NCI-H187 (cell line): ENCODE measurements at places on chromosomes 11 and 22.

GRCh38 chr11:69541501-69542313 lies 60.2 kb downstream of the LINC01488 start:
- DNase-seq: no peak

- DNase-seq: no peak
Observed at GRCh38 chr11:250740-251299, 14.0 kb downstream of the PSMD13 start.

DNA sequence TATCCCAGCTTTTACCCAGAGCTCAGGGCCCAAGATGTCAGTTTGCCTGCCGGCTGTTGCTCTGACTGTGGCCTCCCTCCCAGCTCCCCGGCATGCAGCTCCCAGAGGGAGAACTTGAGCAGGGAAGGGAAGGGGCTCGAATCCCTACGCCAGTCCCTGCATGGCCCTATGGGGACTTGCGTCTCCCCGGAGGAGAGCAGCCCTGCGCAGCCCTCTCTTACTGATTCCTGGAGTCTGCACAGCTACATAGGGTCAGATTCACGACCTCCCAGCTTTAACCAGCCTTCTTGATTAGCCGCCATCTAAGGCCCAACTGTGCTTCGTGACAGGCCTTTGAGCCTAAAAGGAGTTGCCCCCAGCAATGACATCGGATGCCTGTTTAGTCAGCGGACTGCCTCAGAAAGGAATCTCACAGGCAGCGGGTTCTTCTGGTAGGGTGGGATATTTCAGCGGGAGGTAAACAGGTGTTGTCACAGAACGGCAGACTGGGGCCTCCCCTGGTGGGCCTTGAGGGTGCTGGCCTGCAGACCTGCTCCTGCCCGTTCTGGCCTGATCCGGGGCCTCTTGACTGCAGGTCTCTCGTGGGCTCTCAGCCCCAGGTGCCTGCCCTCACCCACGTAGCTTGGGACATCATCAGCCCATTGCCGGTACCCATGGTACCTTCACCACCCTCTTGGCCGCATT lies 43.8 kb upstream of the KCNQ1OT1 start:
- DNase-seq: no peak

DNA sequence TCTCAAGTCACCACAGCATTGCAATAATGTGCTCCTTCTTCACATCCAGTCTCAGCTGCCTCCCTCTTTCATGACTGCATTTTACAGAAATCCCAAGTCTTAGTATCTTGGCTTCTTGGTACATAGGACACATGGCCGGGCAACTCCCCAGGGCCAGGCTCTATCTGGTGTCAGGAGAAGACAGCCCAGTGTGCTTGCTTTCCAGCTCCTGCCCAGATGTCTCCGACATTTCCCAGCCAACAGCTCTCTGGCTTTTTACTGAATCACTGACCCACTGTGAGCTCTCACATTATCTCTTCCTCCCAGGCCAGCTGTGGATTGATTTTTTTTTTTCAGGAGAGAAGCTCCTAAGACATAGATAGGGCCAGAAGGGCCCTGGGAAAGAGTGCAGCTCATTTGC lies 346.0 kb upstream of the C11orf87 start:
- DNase-seq: no peak

GRCh38 chr11:127925475-127925874 lies 661.9 kb downstream of the ETS1 start:
- DNase-seq: no peak

GRCh38 chr11:110089617-110090282 lies 3.4 kb upstream of the ZC3H12C start:
- no peak for DNase-seq

DNA sequence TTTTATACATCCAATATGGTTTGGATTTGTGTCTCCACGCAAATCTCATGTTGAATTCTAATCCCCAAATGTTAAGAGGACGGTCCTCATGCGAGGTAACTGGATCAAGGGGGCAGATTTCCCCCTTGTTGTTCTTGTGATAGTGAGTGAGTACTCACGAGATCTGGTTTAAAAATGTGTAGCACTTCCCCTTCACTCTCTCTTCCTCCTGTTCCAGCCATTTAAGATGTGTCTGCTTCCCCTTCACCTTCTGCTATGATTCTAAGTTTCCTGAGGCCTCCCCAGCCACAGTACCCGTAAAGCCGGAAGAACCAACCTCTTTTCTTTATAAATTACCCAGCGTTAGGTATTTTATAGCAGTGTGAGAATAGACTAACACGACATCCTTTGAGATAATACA lies 98.6 kb downstream of the TTC28 start:
- DNase-seq: no peak

- DNase-seq: no peak
Observed at GRCh38 chr11:128389461-128389976, 197.8 kb downstream of the ETS1 start.

DNA sequence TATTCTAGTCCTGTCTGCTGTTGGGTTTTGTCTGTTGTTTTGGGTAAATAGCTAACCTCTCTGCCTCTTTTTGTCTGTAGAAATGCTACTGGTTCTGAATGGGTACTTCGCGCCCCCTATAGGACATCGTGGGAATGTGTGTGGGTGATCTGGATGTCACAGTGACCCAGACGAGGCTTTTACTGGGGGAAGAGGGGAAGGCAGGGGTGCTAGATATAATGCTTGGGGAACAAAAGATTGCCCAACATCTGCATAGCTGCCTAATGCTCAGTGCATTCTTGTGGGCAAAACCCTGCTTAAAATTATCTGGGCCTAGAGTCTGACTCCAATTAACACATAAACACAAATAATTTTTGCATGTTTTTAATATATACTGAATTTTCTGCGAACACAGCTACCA lies 57.7 kb downstream of the BMAL1 start:
- peak; percentile 23 for DNase-seq

- DNase-seq: no peak
Observed at GRCh38 chr11:109864834-109865547, 228.2 kb upstream of the ZC3H12C start.
